ENCODE measurements at places on chromosomes 5 and 9.

DNA sequence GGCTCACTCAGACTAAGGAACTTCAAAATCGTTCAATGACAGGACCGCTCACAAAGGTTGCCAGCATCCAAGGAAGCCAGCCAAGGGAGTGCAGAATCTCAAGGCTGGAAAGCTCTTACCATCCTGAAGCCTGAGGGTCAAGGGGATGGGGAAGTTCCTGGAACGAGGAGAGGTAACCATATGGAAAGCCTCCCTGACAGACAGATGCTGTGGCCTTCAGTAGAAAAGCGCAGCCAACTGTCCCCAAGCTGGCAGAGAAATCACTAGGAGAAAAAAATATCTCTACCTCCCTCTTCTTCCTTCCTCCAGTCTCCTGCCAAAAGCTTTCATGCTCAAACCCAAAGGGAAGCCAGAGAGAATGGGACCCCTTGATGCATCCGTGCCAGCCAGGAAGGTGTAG is 90.5 kb upstream of the RANBP3L start:
- DNase-seq: no peak

DNA sequence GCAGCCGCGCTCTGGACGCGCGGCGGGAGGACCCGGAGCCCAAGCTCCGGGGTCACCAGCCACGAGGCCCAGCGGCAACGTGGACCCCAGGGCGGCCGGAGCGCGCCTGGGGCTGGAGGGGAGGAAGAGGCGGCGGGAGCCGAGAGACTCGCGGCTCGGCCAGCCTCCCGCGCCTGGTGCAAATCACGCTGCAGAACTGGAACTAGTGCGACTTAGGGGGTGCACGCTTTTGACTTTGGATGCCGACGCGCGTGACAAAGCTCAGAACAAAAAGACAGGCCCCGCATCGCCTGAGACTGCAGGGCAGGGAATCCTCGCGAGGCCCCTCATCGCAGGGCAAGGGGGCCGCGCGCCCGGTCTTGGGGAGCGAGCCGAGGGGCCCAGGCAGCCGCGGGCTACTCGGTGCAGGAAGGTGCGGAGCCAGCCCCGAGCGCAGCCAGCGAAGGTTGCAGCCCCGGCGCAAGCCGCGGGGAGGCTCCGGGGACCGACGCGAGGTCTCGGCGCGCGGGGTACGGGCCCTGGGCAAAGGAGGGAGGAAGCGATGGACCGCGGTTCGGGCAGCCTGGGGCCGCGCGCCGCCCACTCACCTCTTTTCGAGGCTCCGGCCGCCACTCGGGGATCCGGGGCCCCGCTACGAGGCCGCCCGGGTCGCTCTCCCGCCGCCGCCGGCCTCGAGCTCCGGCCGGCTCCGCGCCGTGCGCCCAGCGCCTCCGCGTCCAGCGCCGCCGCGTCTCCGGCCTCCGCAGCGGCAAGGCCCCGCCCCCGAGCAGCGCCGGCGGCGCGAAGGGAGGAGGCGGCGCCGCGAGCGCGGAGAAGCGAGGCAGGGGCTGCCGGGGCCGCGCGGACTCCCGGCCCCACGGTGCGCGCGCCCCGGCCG is at the start of gene GOLM1:
GOLM1 (minus strand) TSS at position 735 of the 877 bp plus-strand sequence. CDS start 20,238 bp downstream, outside the sequence.
- DNase-seq: no peak

GRCh38 chr5:143124593-143124992 is 278.9 kb downstream of the NR3C1 start:
- DNase-seq: no peak

GRCh38 chr5:138369261-138369660 is 16.8 kb downstream of the KDM3B start:
- no peak for DNase-seq

GRCh38 chr5:132773601-132774355 is 3.3 kb downstream of the SEPTIN8 start:
- no peak for DNase-seq

- DNase-seq: no peak
Measured at GRCh38 chr5:140342896-140343295, 3.5 kb downstream of the HBEGF start.

DNA sequence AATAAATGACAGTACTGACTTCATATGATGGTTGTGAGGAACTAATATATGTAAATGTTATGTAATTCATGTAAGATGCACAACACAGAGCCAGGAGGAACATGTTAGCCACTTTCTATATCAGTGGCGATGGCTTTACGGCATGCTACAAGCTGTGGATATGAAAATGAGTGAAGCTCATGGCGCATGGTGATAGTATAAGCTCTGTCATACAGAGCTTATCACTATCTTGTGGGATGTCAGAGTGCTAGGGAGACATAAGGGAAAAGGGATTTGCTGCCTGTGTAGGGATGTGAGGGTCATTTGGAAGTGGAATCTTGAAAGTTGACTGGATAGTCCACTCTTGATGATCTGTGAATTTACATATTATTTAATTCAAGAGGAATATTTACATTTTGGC is 13.6 kb downstream of the CPEB4 start:
- DNase-seq: no peak

- no peak for DNase-seq
Measured at GRCh38 chr9:123234853-123235252, 33.5 kb downstream of the STRBP start.

DNA sequence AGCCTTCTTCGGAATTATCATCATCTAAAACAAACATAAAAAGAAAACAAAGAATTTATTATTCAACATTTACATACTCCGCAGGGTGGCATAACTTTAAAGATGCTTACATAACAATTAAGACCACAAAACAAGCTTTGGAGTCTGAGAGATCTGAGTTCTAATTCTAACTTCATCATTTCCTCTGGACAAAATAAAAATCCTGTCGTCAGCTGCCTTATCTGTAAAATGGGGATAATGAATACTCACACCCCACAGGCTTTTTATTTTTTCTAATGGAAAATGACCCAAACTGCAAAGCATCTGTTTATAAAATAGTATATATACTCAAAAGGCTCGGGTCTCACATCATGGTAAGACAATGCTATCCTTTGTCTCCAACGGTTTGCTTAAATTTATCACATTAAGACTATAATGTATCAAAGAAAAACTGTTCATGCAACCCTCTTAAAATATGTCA is 4.3 kb downstream of the ARRDC3 start:
- no peak for DNase-seq

Data from CD4-positive, alpha-beta T cell treated with Interleukin-4 for 4 hours (primary cell).